Psoas muscle (tissue), 8 donors: ENCODE measurements at places on chromosomes 1 and 21. TPM values are rescaled to one million over a fixed set of nuclear protein-coding genes. Genes with fewer than 3 reads are reported as not detected.

Gene TRIM17
- not detected for polyA plus RNA-seq

GRCh38 chr21:21226472-21226871 is 228.3 kb downstream of the NCAM2 start:
- no peak for DNase-seq

GRCh38 chr1:209787551-209787950 is 3.2 kb upstream of the C1orf74 start:
- DNase-seq: no peak

- DNase-seq: no peak
These were observed 17.1 kb upstream of the SCMH1 start for GRCh38 chr1:41259221-41259620.

GRCh38 chr1:180691322-180691913 is 59.6 kb downstream of the XPR1 start:
- DNase-seq: no peak

- DNase-seq: no peak
These were observed 50.8 kb downstream of the CNIH3 start for GRCh38 chr1:224666913-224667312.
